ENCODE measurements at places on chromosomes 16 and 17.

DNA sequence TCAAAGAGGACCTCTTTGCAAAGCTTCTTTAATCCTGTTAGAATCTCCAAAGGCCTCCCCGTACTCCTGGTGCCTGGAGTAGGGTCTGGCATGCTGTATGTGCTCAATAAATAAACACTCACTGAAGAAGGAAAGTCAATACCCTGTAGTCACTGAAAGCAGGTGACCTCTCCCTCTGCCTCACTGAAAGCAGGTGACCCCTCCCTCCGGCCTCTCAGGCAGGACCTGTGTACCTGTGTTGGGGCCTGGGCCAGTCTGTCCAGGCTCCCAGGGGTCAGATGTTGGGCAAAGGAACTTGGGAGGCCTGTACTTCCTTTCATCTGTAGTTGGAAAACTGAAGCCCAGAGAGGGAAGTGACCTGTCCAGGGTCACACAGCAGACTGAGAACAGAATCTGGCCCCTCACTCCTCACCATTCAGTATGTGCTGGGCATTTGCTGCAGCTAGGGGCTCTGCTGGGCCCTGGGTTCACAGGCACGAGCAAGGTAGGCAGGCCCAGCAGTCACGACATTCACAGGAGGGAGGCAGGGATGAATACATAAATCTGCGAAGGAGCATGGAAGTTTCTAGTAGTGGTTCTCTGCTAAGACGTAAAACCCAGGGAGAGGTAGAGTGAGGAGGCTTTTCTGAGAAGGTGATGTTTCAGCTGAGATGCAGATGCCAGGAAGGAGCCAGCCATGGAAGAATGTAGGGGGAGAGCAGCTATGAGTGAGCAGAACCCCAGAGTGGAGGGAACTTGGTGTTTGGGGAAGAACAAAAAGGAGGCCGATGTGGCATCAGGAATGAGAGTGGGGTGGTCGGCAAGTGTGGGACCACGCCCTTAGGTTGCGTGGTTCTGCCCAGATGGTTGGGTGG is 64.0 kb downstream of the NKD1 start:
- DNase-seq: no peak

- no peak for DNase-seq
Measured at GRCh38 chr17:73297934-73298861, 13.6 kb downstream of the CDC42EP4 start.

DNA sequence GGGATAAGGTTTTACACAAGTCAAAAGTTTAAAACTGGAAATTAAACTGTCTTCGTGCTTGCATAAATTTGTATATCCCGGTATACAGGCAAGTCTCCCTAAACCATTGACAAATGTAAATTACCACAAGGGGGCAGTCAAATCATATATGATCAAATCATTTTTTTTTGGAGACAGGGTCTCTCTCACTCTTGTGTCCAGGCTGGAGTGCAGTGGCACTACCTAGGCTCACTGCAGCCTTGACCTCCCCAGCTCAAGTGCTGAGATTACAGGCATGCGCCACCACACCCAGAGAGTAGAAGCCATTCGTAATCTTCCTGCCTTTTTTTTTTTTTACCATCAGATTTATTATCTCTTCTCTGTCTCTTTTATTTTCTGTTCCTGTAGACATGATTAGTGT is 18.5 kb downstream of the TOP2A start:
- DNase-seq: peak; percentile 69

DNA sequence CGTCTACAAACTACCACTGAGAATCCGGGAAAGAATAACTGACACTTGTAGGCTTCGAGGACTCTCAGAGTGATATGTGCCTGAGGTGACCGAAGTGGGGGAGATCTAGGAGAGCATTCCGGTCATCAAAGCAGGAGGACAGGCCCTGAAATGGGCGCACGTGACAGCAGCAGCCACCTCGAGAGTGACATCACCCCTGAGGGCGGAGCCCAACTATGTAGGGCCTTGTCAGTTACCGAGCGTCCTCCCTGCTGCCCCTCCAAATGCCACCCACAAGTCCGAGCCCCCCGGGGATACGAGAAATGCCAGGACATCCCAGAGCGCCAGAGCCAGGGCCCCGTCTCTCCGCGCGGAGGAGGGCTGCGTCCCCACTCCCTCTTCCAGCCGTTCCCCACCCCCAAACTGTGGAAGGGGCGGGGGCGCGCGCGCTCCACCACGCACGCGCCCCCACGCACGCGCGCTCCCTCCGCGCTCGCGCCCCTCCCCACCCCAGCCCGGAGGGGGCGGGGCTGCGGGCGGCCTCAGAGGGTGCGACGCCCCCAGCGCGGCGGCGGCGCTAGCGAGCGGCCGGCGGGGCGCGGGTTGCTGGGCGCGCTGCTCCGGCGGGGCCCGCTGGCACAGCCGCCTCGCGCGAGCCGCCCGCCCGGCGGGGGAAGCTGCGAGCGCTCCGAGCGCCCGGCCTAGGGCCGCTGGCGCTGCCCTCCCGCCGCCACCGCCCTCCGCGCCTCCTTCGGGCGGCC is at the start of gene TANC2:
Gene TANC2, plus strand, starts transcription at position 550 of the 740 bp plus-strand sequence. CDS start 43,325 bp downstream, outside the sequence.
- peak; percentile 79 for DNase-seq

DNA sequence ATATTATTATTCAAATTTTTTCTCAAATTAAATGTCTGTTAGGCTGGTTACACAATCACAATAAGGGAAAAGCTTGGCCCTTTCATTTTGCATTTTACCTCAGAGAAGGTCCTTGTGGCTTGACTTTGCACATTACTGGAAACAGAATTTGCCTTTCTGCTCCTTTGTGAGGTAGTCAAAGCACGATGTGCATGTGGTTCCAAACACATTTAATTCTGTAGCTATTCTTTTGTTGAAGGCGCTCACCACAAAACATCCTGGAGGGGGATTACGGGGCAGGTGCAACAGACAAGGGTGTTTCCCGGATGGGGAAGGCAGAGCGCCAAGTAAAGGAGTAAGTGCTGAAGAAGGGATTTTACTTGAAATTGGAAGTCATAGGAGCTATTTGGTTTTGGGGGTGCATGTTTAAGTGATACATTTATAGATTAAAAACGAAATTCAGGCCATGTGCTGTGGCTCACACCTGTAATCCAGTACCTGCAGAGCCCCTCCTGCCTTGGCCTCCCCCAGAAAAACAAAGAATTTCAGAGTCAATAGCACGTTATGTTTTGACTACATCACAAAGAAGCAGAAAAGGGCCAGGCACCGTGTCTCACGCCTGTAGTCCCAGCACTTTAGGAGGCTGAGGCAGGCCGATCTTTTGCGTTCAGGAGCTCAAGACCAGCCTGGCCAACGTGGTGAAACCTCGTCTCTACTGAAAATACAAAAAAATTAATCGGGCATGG is 31.2 kb upstream of the TENT4B start:
- DNase-seq: no peak

DNA sequence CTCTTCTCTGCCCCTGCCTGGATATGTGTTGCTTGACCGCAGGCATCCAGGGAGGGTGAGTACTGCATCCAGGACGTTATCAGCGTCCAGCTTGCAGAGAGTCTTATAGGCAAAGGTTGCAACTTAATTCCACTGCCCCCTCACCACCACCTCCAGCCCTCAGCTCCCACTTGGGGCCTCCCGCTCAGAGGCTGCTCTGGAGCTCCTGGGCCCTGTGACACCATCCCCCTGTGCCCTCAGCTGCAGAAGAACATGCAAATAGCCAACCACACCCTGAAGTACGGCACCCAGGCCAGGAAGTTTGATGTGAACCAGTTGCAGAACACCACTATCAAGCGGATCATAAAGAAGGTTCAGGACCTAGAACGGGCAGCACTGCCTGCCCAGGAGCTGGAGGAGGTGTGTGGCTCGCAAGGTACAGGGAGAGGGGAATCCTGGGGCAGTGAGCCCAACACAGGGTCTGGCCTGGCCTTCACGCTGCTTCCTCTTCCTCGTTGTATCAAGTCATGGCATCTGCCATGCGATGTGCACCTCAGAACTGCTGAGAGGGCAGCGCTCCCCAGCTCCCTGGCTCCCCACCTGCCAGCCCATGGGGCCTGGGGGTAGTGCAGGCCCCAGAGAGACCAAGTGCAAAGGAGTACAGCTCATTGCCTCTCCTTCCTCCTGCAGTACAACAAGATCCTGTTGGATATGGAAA is 9.6 kb downstream of the ACE start:
- DNase-seq: no peak

DNA sequence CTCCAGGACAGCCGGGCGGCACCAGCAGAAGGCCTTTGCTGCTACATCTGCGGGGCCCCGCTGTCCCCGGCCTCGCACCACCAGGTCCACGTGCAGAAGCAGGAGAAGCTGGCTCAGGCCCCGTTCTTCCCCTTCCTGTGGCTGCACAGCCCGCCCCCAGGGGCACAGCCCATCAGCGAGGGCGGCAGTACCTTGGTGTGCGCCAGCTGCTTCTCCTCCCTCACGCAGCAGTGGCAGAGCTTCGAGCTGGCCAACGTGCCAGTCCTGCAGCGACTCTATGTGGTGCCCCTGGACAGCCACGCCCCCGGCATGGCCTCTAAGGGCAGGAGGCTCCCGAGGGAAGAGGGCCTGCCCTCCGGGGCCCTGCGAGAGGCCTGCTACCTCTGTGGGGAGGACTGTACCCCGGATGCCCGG is 58.3 kb upstream of the CIBAR2 start:
- DNase-seq: no peak

GRCh38 chr16:56984639-56985038 is 4.7 kb upstream of the NLRC5 start:
- no peak for DNase-seq

DNA sequence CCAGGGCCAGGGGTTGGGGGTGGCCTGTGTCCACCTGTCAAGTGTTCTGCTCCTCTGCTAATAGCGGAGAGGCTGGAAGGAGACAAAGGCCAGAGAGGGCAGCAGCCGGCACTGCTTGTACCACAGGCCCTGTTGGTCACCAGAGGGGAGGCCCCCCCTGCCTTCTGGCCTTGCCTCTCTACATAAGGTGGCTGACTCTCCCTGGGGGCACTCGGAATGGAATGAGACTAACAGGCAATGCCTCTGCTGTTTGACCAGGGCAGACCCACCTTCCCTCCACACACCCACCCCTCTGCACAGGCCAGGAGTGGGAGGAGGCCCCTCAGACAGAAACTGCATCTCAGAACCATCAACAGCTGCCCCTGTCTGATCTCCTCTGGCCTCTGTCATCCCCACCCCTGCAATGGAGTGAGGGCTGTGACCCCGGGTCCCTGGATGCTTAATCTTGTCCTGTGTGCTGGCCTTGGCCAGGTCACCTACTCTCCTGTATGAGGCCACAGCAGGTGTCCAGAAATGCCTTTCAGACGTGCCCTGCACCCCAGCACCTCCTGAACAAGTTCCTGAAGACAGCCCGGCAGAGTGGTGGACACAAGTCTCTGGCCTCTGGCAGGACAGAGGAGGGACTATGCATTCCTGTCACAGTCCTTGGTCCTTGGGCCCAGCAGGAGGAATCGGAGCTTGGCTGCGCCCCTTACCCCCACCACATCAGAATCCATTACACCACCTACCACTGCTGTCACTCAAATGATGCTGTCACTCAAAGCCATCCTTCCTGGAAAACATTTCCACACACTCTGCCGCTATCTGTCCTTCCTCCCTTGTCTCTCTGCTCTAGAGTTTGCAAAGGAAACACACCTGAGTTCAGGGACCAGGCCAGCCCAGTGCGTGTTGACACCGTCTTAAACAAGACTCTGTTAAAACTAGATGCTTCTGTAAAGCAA is 107.5 kb upstream of the ZNF750 start:
- DNase-seq: no peak

DNA sequence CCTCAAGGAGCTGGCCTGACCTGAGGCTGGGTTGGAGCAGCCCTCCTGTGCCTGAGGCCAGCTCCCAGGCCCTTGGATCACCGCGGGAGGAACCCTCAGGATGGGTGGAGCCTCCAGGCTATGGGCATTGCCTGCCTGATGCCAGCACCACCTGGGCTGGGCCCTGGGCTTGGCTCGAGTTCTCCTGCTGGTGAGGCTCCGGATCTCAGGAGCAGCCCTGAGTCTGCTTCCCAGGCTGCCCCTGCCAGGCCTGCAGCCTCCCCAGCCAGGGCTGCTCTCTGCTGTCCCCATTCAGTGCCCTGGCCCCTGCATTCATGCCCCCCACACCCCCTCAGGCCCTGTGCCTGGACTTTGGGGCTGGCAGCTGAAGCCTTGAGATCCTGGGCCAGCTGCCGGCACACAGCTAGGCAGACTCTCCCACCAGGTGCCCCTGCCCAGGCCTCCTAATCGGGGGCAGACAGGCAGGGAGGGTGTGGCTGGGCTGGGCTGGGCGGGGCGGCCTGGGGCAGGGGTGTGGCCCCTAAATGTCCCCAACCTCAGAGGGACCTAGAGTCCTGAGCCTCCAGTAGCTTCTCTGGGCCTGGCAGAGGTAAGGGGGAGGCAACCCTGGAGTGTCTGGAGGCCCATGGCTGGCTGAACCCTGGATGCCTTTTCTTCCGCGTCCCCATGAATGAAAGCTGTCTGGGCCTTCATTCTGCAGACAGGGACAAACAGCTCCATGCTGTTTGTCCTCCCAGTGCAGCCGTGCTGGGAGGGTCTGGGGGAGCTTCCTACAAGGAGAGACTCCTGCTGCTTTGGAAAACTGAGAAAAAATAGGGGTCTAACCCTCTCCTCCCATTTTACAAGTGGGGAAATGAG is 1.1 kb upstream of the PIGQ start:
- no peak for DNase-seq

DNA sequence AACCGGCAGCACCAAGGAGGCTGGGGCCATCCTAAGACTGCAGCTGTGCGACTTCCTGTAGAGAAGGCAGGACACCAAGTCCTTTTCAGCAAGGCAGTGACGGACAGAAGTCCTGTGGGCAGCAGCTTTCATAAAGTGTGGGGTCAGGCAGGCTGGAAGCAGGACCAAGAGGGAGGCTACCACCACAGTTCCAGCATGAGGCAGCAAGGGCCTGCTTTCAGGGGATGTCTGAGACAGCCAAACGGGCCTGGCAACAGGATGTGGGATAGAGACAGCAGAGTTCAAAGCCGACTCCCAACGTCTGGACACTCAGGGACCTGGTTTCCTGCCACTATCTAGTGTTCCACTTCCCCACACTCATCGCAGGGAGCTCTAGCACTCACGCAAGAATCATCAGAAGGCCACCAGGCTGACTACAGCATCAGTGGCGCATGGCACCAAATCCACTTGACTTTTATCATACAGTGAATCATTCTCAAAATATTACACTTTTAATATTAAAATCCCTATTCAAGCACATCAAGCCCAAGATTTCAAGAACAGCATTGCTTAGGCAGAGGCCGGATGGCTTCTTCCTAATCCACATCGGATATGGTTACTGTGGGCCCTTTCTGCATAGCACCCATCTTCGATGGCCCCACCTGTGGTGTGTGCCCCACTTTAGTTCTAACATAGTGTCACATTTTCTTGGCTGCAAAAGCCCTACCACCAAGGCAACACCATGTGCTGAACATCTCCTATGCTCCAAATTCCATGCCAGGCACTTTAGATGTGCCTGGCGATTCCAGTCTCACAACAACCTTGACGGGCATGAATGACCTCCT is 5.2 kb downstream of the USP7 start:
- DNase-seq: peak; percentile 39

Measured in PC-3 (cell line).